ENCODE measurements at places on chromosomes 11 and 22.

GRCh38 chr22:21759646-21760376 is 24.2 kb upstream of the YPEL1 start:
- DNase-seq, result no peak

GRCh38 chr11:46222490-46223251 is 54.8 kb upstream of the CREB3L1 start:
- DNase-seq, result no peak

- DNase-seq, result peak; percentile 90
These were observed 4.9 kb downstream of the LTO1 start for GRCh38 chr11:69670158-69670845.

DNA sequence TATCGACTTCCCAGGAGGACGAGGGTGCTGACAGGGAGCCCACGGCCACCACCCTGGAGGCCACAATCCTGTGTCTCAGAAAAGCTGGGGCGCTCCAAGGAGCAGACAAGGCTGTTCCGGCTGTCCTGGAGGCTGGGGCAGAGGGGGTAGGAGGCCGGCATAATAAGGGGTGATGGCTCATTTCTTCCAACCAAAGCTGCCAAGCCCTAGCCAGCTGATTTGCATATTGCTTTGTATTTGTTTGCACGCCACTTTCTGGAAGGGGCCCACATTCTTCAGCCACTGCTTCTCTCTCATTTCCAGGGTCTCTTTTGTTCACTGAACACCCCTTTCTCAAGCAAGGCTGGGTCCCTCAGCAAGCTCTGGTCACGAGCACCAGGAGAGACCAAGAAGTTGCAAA is 4.7 kb downstream of the PDE2A start:
- DNase-seq, result no peak

- DNase-seq, result no peak
These were observed 49.8 kb downstream of the BMAL1 start for GRCh38 chr11:13327421-13327820.

- DNase-seq, result no peak
These were observed 1.4 kb downstream of the TNNI2 start for GRCh38 chr11:1839924-1840779.

- no peak for DNase-seq
These were observed 423.7 kb downstream of the BRD1 start for GRCh38 chr22:49404020-49404419.

DNA sequence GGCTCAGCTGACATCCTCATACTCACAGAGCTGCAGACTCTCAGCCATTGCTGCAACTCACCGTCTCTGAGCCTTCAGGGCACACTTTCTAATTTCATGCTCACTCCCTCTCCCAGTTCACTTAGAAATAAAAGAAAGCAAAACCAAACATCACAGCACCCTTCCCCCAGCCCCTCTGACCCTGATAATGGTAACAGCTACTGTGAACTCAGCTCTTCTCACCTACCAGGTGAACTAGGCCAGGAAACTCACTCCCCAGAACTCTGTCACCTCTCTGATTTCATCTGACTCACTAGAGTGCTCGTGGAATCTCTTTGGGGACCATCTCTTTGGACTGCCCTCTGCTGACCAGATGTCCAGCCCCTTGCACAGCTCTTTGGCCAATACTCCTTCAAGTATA is 14.5 kb upstream of the PARVA start:
- no peak for DNase-seq

- no peak for DNase-seq
These were observed 64.8 kb downstream of the PRR5L start for GRCh38 chr11:36360826-36361415.

DNA sequence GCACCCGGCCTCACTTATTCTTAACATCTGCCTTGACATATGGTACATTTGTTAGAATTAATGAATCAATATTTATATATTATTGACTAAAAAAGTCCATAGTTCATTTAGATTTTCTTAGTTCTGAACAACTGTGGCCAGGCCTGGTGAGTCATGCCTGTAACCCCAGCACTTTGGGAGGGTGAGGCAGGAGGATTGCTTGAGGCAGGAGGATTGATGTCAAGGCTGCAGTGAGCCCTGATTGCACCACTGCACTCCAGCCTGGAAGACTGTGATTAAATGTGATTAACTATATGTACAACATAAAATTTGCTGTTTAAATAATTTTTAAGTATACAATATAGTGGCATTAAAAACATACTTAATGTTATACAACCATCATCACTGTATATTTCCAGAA is 5.6 kb downstream of the UVRAG start:
- DNase-seq, result no peak

- DNase-seq, result no peak
These were observed 43.0 kb upstream of the CDON start for GRCh38 chr11:126105748-126106080.

DNA sequence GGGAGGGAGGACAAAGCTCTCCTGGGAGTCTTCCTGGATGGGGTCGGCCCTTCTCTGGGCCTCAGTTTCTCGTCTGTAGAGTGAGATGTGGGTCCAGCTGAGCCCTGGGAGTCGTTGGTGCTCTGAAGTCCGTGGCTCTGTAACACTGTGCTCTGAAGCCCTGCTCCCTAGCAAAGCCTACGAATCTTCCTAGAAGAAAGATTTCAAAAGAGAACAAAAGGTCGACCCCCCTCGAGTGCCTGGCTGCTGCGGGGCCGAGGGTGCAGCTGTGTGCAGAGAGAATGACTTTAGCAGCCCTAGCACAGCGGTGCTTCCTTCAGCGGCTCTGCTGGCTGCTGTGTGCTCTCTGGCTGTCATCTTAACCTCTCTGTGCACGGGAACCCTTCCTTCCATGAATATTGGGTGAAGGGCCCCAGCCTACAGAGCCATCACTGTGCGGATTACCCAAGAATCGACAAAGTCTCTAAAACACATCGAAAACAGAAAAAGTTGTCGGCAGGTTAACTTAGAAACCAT is 10.7 kb downstream of the ANO1 start:
- DNase-seq, result no peak

DNA sequence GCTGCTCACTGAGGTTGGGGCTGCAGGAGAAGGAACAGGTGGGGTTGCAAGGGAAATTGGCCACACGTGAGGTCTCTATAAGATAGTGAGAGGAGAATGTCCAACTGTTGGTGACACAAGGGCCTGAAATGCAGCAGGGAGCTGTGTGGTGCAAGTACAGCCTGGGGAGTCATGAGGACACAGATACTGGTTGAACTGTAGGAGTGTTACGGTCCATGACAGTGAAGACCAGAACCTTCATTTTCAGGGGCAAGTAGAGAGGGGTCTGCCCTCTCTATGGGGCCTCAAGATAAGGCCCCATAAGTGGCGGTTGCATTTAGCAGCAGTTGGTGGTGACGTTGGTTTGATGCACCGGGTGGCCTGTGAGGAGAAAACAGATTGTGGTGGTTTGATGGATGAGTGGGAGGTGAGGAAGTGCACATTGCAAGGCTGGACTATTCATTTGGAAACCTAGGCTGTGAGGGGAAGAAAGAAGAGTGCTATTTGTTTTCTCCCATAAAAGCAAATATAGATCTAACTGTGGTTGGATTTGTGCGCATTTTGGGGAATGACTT is 39.4 kb downstream of the MICAL2 start:
- DNase-seq, result no peak

DNA sequence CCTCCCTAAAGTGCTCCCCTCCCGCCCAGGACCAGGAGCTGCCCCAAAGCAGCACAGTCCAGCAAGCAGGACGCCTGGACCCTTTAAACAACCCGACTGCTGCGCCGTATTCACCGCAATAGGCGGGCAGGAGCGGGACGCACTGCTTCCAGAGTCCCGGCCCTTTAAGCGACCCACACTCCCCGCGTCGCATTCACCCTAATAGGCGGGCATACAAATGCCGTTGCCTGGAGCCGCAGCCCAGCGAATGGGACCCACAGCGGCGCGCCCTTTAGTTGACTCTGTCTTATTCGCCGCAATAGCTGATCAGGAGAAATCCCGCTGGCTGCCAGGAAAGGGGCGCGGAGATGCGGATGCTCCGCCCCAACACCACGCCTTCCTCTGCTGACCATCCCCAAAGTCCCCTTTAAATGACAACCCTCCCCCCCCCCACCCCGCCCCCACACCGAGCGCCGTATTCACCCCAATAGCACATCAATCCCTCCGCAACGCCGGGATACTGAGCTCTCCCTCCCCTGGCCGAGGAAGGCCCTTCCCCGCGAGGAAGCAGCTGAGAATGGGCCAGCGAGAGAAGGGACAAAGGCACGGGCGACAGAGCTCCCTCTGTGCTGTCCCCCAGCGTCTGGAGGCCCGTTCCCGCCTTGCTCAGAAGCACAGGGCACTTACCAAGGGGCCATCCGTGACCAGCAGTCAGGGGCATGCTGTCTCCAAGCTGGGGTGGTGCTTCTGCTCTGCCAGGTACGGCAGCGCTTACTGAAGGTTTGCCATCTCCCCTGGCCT is 4.7 kb downstream of the OSBPL5 start:
- DNase-seq, result peak; percentile 85

- DNase-seq, result no peak
These were observed 15.0 kb downstream of the RTN4R start for GRCh38 chr22:20253161-20253560.

DNA sequence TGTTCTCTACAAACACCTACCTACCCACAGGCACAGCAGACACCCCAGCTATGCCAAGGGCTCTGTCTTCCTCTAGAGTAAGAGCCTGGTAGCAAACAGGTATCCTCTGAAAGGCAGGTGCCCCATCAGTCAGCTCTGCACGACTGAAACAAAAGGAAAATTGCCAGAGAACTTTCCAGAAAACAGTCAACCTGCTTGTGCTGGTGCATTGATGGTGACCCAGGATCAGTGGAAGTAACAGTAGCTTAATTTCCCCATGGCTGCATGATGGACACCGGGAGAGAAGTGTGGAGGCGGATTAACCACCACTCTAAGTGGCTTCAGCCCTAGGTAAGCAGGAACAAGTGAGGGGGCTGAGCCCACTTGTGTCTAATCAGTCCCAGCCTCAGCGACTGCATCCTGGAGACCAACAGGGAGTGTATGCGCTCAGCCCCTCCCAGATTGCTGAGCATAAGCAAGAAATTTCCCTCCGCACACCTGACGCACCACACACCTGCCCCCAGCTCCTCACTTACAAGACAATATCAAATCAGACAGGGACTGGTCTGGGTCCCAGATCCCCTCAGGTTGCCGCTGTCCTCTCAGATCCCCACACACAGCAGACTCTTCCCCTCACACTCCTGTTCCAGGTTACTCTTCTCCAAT is 70.7 kb upstream of the IGLL5 start:
- no peak for DNase-seq

DNA sequence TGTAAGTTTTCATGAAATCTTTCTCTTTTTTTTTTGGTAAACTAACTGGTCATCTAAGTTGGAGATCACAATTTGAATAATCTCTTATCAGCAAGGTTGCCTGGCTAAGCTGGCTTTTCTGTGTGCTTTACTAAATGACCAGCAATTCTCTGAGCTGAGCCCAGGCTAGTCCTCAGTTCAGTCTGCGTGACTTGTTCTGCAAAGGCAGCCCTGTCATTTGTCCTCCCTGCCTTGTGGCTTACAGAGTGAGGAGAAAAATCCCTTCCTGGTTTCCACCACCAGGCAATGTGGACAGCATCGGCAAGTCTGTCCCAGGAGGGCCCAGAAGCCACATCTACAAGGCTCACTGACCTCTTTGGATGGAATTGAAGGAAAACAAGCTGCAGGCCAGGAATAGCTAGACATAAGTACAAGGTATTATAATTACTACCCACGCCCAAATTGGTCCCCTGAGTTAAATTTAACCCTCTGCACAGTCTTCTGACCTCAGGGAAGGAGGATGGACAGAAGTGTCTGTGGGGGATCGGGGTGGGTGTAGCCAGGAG is 108.6 kb downstream of the SCN3B start:
- no peak for DNase-seq

GRCh38 chr11:126489836-126490660 is 134.6 kb downstream of the ST3GAL4 start:
- no peak for DNase-seq

DNA sequence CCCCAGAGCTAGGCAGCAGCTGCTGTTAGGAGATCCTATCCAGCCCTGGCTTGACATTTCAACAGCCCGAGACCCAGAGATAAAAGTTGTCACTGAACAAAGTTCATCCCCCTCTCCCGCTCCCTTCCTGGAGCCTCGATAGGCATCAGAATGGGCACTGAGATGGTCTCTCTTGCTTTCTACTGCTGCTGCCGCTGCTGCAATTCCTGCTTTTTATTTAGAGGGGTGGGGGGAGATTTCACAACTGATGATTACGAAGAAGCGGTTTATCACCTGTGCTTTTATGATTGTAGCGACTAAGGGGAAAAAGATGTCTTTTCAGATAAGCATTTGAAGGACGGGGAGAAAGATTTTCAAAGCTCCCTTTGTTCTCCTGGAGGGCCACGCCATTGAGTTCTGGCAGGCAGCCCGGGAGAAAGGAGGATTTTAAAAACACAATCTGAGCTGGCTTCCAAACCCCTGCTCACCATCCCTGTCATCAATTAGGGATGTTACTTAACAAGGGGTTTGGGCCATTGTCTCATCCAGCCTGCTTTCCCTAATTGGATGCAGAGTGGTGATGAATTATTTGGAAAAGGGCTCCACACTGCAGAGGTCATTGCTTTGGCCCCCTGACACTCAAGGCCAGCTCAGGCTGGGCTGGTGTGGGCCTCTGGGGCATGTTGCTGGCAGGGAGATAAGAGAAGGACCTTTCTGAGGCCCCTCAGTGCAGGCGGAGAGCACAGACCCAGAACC is 344.7 kb downstream of the BUD13 start:
- no peak for DNase-seq

GRCh38 chr11:27414644-27415043 is 51.6 kb upstream of the CCDC34 start:
- DNase-seq, result no peak

DNA sequence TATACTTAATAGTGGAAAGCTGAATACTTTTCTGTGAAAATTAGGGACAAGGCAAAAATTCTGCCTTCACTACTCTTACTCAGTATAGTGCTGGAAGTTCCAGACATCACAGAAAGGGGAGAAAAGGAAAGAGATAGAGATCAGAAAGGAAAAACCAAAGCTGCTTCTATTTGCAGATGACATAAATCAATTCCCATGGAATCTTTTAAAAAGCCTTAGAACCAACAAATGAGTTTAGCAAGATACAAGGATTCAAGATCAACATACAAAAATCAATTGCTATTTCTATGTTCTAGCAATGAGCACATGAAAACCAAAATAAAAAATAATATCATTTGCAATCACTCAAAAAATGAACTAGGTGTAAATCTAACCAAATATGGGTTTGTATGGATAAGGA is 16.2 kb upstream of the CLDN5 start:
- DNase-seq, result no peak

- DNase-seq, result no peak
These were observed 17.7 kb downstream of the CBL start for GRCh38 chr11:119223856-119224255.

DNA sequence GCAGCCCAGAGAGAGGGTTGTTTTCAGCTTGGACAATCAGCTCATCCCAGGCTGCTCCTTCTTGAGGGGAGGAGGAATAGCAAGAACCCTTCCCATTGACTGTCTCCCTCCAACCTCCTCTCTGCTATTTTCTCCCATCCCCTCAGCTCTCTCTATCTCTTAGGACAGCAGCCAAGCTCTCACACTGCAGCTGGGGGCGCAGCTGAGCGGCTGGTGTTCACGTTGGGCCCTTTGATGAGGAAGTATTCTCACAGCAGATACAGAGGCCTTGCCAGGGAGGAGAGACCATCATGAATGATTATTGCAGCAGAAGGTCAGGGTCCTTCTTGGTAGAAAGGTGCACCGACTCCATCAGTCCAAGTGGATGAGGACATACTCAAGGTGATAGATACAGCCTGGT is 26.5 kb upstream of the CADM1 start:
- no peak for DNase-seq
